ENCODE measurements at places on chromosomes 2 and 18.

DNA sequence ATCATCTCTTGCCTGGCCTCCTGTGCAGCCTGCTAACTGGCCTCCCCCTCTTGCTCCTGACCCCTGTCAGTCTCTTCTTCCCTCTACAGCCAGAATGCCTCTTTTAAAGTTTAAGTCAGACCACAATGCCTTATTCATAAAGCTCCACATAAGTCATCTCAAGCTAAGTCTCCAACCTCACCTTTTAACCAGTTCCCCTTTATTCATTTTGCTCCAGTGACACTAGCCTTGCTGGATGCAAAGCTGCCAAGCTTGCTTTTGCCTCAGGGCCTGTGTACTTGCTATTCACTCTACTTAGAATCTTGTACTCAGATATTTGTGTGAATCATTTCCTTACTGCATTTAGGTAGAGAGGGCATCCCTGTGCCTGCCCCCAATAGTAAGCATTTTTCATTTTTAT lies 180.9 kb downstream of the PDE1A start:
- no peak for DNase-seq

GRCh38 chr2:104862058-104862941 lies 8.4 kb downstream of the POU3F3 start:
- DNase-seq = no peak

GRCh38 chr2:38830526-38831159 lies 45.1 kb downstream of the DHX57 start:
- DNase-seq = no peak

- no peak for DNase-seq
These were observed 12.0 kb upstream of the SRBD1 start for GRCh38 chr2:45623098-45623497.

DNA sequence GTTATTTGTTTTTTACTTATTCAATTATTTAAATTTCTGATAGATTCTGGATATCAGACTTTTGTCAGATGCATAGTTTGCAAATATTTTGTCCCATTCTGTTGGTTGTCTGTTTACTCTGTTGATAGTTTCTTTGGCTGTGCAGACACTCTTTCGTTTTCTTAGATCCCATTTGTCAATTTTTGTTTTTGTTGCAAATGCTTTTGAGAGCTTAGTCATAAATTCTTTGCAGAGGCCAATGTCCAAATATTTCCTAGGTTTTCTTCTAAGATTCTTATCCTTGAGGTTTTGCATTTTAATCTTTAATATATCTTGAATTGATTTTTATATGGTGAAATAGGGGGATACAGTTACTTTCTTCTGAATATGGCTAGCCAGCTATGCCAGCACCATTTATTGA lies 112.7 kb upstream of the SESTD1 start:
- no peak for DNase-seq

- no peak for DNase-seq
These were observed 17.5 kb upstream of the SULT1C3 start for GRCh38 chr2:108222261-108222660.

DNA sequence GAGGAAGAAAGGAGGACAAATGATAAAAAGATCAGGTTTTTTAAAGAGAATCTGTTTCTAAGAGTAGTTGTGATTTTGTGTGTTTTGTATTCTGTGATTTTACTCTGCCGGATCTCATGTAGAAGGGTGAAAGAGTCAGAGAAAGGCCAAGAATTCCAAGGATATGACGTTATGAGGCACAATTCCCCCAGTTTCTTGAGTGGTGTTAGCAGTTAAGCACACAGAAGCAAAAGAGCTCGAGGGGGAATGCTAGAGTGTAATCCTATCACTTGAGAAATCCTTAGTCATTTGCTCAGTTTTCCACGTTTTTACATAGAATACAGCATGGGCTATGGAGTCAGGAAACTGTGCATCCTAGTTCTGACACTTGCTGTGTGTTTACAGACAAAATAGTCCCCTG lies 34.8 kb downstream of the METTL4 start:
- DNase-seq = no peak

All from 8988T (cell line).